ENCODE measurements at places on chromosomes 2 and 18. TPM values are rescaled to one million over a fixed set of nuclear protein-coding genes. Genes with fewer than 3 reads are reported as not detected.

Gene NR4A2
- polyA plus RNA-seq = 3.0 TPM

Gene ESPNL
- polyA plus RNA-seq = 0.16 TPM

Gene RBM44
- 0.03 TPM for polyA plus RNA-seq

Gene EPB41L5
- polyA plus RNA-seq = 13.3 TPM

Gene ZAP70
- 7.3 TPM for polyA plus RNA-seq

Gene TLX2
- not detected for polyA plus RNA-seq

Gene TRIM43
- not detected for polyA plus RNA-seq

Gene DOCK10
- 1.4 TPM for polyA plus RNA-seq

Gene CRYGD
- not detected for polyA plus RNA-seq

Gene VAMP8
- 323 TPM for polyA plus RNA-seq

Gene SMYD1
- not detected for polyA plus RNA-seq

Gene CXCR4
- 0.21 TPM for polyA plus RNA-seq

Gene SCN1A
- not detected for polyA plus RNA-seq

Gene DYNAP
- polyA plus RNA-seq = 0.07 TPM

Gene SERPINB4
- polyA plus RNA-seq = 0.52 TPM

Gene TWIST2
- 6.0 TPM for polyA plus RNA-seq

Gene PTPRN
- polyA plus RNA-seq = not detected

Gene LYG1
- polyA plus RNA-seq = 0.53 TPM

Gene HJURP
- polyA plus RNA-seq = 20.2 TPM

Gene RSAD2
- 2.2 TPM for polyA plus RNA-seq

Gene WNT6
- not detected for polyA plus RNA-seq

Gene SULT1C2
- polyA plus RNA-seq = 0.06 TPM

Gene C2orf92
- polyA plus RNA-seq = 0.66 TPM

Gene REG3A
- not detected for polyA plus RNA-seq

Gene IKZF2
- polyA plus RNA-seq = 8.2 TPM

Gene FTCDNL1
- polyA plus RNA-seq = 1.1 TPM

Gene DNAJC5G
- polyA plus RNA-seq = not detected

Gene DNAJC10
- 46.7 TPM for polyA plus RNA-seq

Gene IL18RAP
- not detected for polyA plus RNA-seq

Gene OR6B2
- not detected for polyA plus RNA-seq

Gene CFAP53
- polyA plus RNA-seq = 0.44 TPM

Gene CNDP1
- not detected for polyA plus RNA-seq

Gene VWA3B
- not detected for polyA plus RNA-seq

Gene MOGAT1
- not detected for polyA plus RNA-seq
